ENCODE measurements at places on chromosomes 4 and X.

DNA sequence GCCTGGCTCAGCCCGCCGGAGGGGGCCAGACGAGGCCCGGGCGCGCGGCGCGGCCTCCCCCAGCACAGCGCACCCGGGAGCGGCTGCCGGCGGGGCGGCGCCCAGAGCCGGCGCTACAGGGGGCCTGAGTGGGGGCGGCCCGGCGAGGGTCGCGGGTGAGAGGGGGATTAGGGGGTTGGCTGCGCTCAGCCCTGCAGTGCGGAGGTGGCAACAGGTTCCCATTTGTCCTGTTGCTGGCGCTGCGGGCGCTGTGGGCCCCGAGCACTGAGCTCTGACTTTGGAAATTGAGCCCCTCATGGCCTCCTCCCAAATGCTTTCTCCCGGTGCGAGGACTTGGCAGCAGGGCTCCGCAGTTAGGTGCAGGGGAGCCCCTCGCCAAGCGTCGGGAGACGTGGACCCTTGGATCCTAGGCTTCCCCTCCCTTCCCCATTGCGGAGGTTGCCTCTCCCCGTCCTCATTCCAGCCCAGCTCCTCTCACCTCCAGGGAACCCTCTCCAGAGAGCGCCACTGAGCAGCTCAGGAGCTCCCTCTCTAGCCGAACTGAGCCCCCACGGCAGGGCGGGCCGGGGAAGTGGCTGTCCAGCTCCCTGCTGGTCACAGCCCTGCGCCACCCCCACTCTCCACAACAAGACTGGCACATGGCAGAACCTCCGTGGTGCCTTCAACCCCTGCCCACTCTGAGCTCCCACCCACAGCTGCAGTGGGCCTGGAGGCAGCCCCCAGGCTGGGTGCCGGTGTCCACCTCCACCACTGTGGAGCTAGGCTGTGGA lies 2.5 kb upstream of the DUSP9 start:
- DNase-seq = no peak

DNA sequence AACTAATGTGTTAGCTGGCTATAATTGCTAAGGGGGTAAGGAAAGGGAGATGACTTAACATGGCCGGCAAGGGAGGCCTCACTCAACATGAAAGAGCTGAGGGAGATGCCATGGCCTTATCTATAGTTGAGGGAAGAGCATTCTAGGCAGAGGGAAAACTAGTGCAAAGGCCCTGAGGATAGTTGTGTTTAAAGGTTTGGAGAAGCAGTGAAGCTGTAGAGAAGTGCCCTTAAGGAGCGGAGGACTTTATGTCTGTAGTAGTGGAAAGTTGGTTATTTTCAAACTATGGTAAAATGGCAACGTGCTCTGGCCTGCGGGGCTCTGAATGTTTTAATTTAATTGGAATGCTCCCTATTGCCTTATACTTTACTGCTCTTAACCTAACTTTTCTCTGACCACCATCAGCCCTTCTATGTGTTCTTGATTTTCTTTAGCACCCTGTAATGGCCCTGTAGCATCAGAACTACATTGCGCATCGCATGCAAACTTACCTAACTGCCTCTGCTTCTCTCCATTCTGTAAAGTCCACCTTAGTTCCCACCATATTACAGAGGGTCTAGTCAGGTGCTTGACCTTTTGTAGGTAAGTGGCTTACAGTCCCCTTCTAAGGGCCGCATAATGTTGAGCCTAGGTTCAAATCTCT lies 35.8 kb downstream of the ERVMER34-1 start:
- no peak for DNase-seq

DNA sequence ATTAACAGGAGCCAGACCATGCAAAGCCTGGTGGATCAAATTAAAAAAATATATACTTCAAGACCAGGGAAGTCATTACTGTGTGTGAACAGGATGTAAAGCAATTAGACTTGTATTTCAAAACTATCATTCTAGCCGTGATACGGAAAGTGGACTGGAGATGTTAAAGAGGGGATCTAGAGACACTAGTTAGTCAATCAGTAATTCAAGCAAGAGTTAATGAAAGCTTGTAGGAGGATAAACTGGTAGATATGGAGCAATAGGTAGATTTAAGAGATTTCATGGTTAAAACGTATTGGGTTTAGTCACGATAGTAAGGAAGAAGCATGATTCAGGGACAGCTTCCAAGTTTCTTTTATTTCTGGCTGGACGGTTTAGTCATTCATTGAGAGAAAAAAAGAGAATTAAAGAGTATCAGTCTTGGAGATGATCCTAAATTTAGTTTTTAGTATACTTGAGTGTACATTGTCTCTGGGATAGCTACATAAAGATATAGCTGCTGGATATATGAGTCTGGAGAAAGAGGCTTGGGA lies 3.9 kb downstream of the MAD2L1 start:
- no peak for DNase-seq

GRCh38 chrX:105328773-105329172 lies 108.3 kb upstream of the TEX13A start:
- DNase-seq = no peak

DNA sequence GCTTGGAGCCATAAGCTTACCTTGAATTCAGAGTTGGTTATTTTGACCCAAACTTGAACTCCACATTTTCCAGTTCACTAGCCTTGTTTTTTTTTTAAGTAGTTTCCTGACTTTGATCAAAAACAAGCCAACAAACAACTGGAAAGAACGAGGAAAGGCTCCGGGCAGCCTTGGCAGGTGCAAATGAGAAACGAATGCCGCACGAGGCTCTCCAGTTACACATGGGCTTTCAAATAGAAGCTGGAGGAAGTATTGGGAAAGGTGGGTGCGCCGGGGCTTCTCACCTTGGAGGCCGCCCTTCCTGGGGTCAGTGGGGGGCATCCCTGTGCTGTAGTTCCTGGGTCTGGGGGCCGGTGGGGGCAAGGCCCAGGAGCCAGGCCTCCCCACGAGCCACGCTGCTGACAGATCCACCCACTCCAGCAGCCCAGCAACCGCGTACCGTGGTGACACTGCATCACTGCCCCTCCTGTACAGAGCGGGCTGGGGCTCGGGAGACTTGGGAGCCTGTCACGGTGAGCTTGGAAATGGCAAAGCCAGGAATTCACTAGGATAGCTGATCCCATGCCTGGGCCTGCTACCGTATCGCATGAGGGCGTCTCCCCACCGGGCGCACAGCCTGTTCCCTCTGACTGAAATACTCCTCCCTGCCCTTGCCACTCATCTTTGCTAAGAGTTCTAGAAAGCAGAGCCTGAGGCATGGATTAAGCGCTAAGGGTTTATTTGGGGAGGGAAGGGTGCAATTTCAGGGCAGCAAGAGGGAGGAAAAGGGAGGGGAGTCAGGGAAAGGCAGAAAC lies 50.9 kb upstream of the ADRA2C start:
- no peak for DNase-seq

GRCh38 chrX:156005144-156005543 lies 7.6 kb downstream of the IL9R start:
- DNase-seq = no peak

DNA sequence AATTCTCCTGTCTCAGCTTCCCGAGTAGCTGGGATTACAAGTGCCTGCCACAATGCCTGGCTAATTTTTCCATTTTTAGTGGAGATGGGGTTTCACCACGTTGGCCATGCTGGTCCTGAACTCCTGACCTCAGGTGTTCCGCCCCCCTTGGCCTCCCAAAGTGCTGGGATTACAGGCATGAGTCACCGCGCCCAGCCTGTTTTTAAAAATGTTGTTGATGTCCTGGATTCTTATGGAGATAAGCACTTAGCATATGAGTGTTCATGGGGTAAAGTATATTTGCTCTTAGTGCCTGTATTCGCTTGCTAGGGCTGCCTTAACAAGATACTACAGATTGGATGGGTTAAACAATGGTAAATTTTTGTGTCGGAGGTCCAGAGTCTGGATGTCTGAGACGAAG lies 91.7 kb downstream of the CEP44 start:
- no peak for DNase-seq

DNA sequence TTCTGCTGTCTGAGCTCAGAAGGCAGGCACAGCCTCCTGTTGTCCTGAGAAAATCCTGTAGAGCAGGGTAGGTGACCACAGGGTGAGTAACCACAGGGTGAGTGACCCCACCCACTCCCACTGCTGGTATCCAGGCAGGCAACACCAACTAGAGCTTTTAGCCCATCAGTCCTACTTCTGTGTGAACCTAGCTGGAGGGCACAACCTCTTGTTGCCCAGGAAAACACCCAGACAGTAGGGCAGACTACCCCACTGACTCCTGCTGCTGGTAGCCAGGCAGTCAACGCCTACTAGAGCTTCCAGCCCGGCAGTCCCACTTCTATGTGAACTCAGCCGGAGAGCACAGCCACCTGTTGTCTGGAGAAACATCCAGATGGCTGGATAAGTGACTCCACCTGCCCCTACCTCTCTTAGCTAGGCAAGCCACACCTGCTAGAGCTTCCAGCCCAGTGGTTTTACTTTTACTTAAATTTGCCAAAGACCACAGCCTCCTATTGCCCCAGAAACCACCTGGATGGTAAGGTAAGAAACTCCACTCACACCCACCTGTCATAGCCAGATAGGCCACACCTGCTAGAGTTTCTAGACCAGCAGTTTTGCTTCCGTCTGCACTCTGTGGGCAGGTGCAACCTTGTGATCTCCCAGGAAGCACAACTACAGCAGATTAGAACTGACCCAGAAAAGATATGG lies 371.6 kb downstream of the INPP4B start:
- peak; percentile 33 for DNase-seq

- DNase-seq = no peak
These were observed 33.4 kb downstream of the TBL1X start for GRCh38 chrX:9498236-9498635.

DNA sequence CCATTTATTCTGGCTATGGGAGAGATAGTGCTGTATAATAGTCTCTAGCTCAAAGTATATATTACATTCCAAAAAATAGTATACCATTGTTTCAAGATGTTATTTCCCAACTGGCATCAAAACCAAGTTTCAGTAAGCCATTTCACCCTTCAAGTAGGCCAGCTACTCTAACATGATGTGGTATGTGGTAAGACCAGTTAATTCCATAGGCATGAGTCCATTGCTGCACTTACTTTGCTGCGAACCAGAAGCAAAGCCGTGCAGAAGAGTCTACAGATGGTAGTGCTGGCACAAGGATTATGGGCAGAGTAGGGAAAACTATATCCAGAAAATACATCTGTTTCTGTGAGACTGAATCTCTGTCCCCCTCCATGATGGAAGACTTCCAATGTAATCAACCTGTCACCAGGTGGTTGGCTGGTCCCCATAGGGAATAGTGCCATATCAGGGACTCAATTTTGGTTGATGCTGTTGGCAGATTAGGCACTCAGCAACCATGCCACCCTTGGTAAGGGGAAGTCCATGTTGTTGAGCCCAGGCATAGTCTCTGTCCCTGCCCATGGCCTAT lies 49.8 kb upstream of the HSD17B10 start:
- no peak for DNase-seq
